H7 (cell line): ENCODE measurements at places on chromosomes 7 and 10.
A peak's percentile ranks its signal among the peaks of the same experiment; 100 is the strongest.

DNA sequence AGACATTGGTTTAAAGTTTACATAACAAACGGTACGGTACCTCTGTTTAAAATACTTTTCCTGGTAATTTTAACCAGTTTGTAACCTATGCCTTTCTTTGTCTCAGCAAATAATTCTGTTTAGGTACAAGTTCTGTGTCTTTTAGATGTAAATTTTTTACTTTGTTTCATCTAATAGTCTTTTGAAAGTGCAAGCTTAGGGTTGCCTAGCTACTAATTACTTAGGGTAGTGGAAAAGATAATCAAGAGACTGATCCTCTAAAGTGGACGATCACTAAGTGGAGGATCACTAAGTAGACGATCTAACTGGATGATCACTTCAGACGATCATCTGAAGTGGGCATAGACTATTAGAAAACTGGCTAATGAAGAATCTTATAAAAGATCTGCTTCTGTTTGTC is 16.1 kb upstream of the FKBP9 start:
- peak; percentile 57 for DNase-seq

DNA sequence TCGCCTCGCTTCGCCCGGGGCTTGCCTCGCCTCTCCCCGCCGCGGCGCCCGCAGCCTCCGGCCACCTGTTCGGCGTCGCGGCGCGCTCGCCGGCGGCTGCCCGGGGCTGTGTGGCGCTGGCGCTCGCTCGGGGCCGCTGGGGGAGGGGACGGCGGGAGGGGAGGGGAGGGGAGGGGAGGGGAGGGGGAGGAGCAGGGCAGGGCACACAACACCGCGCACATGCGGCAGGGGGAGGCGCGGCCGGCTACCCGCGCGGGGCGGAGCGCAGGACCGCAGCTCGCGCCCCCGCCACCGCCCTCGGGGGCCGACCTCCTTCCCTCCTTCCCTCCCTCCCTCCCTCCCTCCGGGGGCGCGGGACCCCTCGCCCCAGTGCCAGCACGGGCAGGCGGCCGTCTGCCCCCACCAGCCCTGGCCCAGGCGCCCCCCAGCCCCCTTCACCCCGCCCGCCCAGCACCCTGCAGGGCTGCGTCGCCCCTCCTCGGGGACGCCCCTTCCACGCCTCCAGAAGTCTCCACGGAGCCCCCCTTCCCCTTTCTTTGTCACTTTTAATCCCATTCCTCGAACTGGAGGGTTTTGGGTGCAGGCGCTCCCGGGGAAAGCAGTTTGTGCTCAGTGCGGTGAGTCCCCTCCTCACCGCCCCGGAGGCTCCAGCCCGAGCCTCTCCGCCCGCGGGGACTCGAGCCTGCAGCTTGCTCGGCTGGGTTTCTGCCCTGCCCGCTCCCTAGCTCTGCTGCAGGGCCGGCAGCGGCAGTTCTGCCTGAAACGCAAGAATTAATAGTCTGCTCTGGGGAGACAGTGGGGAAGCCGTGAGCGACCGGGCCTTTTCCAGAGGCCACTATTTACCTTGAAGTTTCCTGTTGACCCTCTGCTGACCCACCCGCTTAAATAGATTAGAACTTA is at the start of gene PARD3:
TSS of gene PARD3 (minus strand) at position 112 of the 900 bp plus-strand sequence. CDS start 301 bp downstream, outside the sequence.
- peak; percentile 97 for DNase-seq

GRCh38 chr10:100436255-100436654 is 26.6 kb upstream of the WNT8B start:
- DNase-seq, result peak; percentile 21

GRCh38 chr7:106345421-106346166 is 60.8 kb upstream of the NAMPT start:
- no peak for DNase-seq

DNA sequence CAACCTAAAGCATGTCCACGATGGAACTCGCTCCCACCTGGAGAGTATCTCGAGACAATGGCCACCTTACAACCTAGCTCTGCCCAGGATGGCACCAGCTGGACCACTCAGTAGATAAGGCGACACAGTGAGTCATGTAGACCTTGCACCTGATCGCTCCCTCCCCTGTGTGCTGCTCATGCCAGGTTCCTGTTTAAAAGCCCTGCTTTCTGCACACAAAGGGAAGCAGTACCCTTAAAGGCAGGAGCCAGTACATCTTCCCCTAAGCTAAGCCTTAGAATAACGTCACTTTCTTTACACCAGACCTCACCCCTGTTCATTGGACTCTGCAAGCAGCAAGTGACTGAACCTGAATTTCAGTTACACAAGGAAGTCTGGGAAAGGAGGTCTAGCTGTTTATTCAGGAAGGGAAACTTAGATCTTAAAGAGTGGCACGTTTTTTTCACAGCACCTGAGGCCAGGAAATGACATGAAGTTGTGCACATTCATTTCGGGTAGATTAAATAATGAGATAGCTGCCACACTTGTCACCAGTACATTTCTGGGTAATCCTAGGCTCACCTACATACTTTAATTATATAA is 117.9 kb downstream of the MTPAP start:
- DNase-seq, result no peak

DNA sequence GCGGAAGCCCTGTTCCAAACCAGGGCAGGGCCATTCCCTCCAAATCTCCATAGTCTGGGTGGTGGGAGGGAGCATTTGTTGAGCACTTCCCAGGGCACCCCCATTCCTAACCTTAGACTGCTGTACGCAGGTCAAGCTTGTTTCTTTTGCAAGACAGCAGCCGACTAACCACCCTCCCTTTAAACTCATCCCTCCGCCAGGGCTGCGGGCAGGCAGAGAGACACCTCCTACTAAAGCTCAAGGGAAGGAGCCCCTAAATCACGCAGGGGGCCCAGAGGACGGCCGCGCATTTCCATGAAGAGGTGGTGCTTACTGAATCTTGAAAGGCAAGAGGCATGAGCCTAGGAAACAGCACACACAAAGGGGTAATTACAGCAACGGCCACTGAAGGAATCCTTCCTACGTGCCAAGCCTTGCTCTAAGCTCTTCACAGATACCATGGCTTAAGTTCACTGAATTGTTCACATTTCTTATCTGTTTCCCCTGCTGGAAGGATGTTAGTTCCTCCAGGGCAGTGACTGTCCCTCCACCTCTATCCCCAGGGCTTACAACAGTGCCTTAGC is 90.0 kb downstream of the PROSER2 start:
- DNase-seq, result peak; percentile 68

- DNase-seq, result no peak
These were observed 1.9 kb downstream of the BUB3 start for GRCh38 chr10:123156078-123156477.

DNA sequence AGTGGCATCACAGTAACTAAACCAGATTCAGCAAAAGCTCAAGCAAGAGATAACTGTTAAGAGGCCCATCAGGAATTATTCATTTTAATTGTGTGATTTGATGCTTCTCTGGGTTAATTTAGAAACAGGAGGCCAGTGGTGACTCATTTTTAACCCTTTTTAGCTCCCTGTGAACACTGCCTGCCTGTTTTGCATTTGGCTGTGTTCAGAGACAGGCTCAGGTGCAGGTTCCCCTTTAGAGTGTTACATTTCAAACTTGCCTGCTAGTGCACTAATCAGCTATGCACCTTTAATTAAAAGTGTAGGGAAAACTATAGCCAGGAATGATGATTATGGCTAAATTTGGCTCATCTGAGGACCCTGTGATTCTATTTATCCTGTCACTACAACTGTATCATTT is 6.5 kb downstream of the STAMBPL1 start:
- DNase-seq, result no peak

DNA sequence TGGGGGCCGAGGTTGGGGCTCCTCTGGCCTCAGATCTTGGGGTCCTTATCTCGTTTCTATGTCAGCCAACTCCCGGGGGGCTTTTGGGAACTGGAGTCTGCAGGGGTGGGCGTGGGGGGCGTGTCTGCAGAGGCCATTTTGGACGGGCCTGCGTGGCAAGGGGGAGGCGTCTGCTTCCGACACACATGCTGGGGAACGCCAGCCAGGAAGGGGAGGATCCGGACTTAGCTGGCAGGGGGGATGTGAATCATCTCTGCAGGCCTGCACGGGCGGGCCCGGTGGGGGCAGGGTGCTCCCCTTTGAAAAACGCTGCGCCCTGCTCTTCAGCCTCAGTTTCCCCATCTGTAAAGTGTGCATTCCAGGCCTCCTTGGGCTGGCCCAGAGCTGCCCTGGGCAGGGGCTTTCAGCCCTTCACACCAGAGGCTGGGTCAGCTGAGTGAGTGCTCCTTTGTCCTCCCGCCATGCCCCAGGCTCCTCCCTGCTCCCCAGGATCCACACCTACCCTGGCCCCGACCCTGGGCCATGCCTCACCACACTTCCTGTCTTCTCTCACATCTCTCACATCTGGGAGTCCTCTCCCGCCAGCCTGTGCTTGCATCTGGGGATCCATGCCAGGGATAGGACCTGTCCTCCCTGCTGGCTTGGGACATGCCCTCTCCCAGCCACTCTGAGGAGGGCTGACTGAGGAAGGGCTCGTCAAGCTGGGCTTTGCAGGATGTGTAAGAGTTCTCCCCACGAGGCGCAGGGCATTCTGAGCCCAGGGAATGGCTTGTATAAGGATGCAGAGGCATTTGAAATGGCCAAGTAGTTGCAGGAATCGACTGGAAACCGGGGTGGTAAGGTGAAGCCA is 172.6 kb upstream of the TNRC18 start:
- peak; percentile 86 for DNase-seq

- DNase-seq, result no peak
These were observed 5.9 kb upstream of the BMS1 start for GRCh38 chr10:42776681-42777080.

- DNase-seq, result no peak
These were observed 118.9 kb downstream of the AKR1D1 start for GRCh38 chr7:138195151-138195571.

DNA sequence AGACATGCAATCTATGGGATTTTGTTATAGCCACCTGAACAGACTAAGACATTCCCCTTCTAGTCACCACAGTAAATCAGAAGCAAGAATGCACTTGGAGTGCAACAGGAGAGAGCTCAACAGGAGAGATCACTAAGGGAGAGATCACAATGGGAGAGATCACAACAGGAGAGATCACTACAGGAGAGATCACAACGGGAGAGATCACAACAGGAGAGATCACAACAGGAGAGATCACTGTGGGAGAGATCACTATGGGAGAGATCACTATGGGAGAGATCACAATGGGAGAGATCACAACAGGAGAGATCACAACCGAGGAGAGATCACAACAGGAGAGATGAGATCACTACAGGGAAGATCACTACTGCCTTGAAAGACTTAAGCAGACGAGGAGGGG is 238.5 kb upstream of the PITRM1 start:
- no peak for DNase-seq

DNA sequence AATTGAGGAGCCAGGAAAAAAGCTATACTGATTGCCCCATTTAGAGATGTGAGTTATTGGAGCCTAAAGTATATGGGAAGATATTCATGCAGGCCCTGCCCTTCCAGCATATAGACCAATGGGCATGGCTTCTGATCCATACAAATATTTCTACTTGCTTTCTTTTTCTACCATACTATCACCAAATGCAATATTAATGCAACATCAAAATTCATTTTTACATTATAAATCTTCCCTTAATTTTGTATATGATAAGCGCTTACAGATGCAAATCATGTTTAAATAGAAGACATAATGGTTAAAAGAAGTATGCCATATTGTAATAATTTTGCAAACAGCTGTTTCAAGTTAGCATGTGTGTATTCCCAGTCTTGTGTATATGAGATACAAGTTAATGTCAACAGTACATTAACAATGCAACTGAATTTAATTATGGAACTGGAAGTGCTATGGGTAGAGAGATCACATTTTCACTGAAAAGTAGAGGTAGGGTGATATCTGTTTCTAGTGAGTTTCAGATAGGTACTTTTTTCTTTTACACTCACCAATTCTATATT is 24.6 kb upstream of the WNT16 start:
- DNase-seq, result no peak

GRCh38 chr10:77498210-77498609 is 139.4 kb downstream of the KCNMA1 start:
- DNase-seq, result no peak

DNA sequence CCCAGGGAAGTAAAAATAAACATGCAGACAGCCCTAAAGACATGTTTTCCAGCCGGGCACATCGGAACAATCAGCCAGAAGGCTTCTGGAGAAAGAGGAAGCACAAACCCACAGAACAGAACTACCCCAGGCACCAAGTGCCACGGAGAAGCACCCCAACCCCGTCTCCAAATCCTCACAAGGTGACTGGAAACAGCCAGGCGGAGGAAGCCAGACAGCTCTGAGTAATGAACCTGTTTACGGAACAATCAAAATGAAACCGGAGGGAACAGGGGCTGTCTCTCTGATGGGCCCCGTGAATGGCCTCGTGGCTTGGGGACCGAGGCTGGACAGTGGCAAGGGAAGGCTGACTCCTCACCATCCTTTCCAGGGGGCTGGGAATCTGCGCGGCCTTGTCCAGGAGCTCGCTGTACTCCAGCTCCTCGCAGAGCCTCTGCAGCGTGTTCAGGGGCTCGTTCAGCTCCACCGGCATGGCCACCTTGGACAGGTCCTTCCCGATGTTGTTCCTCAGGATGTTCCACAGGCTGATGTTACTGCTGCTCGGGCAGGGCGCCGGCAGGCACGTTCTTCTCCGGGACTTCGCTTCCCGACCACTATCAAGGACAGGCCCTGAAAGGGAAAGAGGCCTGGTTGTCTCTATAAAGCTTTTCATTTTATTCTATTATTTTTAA is 77.0 kb upstream of the GSDME start:
- DNase-seq, result no peak

DNA sequence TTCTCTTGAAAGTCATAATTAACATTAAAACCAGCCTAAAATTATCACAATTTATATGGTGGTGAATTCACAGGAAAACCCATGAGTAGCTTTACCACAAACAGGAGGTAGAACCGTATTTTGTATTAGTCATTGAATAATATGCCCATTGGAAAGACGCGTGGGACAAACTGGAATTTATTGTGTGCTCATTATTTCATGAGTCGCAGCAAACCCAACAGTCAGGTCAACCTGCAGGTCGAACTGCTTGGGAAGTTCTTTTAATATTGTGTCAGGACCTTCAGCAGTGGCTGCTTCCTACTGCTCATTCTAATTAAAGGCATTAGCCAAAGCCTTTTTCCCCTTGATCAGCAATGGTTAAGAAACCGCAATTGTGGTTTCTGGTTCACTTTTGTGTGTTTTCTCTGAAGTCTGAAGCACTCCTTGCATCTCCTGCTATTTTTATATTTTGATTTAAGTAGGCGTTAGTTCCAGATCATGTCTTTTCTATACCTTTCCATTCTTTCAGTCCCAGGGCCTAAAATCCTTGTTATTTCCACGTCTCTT is 100.1 kb downstream of the RAB11FIP2 start:
- DNase-seq, result no peak

GRCh38 chr7:113805976-113806375 is 112.8 kb downstream of the PPP1R3A start:
- DNase-seq, result no peak

DNA sequence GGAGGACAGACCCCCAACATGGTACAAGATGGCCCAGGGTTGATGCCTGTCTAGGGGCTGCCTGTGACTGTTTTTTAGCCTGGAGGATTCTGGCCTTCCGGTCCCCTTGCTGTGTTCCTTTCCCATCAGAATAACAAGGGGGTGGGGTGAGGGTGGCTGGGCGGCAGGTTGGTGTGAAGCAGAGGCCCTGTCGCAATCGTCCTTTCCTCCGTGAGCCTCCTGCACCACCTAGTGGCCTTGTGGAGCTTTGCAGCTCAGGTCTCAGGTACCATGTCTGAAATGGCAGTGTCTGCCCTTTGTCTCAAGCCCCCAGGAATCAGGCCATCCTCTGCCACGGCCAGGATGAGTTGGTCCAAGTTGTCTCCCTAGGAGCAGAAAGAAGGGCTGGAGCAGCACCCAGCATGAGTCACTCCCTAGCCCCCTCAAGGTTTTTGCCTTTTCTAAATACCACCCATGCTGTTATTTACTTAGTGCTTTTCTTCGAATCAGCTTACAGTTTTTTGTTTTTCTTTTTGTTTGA is 24.2 kb downstream of the TACR2 start:
- peak; percentile 93 for DNase-seq

GRCh38 chr7:39374436-39375040 is 191.7 kb upstream of the YAE1 start:
- no peak for DNase-seq
